Activated CD4-positive, alpha-beta memory T cell treated with anti-CD3 and anti-CD28 coated beads, Interleukin-2, amount 10 ng/mL, durations not matched to agents 7 days and 5 days (primary cell): ENCODE measurements at places on chromosomes 6 and 20. TPM values are rescaled to one million over a fixed set of nuclear protein-coding genes. Genes with fewer than 3 reads are reported as not detected.

GRCh38 chr6:162177746-162178145, 549.8 kb downstream of the PRKN start:
- no peak for DNase-seq

GRCh38 chr6:93376026-93376540, 43.3 kb downstream of the EPHA7 start:
- no peak for DNase-seq

GRCh38 chr6:21157186-21157929, 436.2 kb upstream of the SOX4 start:
- no peak for DNase-seq

- DNase-seq, result no peak
These were observed 45.3 kb upstream of the IFNGR1 start for GRCh38 chr6:137264311-137265075.

GRCh38 chr6:157825243-157825904, 2.3 kb downstream of the SNX9 start:
- no peak for DNase-seq

GRCh38 chr6:158290659-158291058, 21.6 kb upstream of the TULP4 start:
- peak; percentile 75 for DNase-seq

Gene SLC17A3
- total RNA-seq, result 0.15 TPM

Gene LY86
- 2.2 TPM for total RNA-seq

Gene COL9A3
- total RNA-seq, result not detected

Gene PSMG4
- 21.4 TPM for total RNA-seq
